ENCODE measurements at places on chromosomes 2 and 18.
A peak's percentile ranks its signal among the peaks of the same experiment; 100 is the strongest.

GRCh38 chr18:11224153-11224552, 74.8 kb upstream of the PIEZO2 start:
- DNase-seq: no peak

GRCh38 chr2:181354626-181355025, 102.6 kb upstream of the ITGA4 start:
- DNase-seq: no peak

DNA sequence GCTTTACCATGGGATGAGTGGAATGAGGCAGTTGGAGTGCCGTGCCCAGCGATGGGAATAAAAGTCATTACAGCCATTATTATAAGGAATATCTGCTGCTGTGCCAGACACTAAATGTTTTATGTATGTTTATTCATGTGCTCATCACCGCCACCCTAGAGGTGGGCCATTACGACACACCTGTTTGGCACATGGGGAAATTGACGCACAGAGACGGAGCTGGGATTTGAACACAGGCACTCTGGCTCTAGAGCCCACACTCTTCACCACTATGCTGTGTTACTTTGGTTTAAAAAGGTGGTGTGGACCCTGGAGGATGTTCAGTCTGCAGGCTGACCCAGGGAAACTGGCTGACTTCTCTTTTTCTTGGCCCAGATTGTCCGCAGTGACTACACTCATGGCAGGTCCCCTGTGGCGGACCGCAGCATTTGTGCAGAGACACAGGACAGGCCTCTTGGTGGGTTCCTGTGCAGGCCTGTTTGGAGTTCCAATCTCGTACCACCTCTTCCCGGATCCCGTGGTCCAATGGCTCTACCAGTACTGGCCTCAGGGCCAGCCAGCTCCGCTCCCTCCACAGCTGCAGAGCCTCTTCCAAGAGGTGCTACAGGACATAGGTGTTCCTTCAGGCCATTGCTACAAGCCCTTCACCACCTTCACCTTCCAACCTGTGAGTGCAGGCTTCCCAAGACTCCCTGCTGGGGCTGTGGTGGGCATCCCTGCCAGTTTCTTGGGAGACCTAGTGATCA, 1.6 kb downstream of the TMEM177 start:
- no peak for DNase-seq

- no peak for DNase-seq
These were observed 29.9 kb downstream of the DAPL1 start for GRCh38 chr2:158825021-158825420.

- no peak for DNase-seq
These were observed 15.1 kb upstream of the BOD1L2 start for GRCh38 chr18:57131782-57132181.

DNA sequence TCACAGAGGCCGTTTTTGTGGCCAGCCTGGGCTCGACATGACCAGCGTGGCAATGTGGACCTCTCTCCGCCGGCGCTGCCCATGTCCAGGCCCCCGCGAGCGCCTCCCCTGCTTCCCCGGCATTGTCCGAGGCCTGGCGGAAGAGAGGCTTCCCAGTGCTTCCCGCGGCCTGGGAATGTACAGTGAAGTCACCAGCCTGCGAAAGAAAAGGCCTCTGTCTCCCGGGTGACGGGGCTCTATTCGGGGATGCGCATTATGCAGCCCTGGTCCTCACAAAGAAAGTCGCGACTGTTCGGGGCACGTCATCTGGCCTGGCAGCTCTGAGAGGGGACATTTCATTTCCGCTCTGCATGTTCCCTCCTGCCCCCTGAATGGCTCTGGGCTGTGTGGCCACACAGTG, 109.2 kb upstream of the AGAP1 start:
- DNase-seq: no peak

DNA sequence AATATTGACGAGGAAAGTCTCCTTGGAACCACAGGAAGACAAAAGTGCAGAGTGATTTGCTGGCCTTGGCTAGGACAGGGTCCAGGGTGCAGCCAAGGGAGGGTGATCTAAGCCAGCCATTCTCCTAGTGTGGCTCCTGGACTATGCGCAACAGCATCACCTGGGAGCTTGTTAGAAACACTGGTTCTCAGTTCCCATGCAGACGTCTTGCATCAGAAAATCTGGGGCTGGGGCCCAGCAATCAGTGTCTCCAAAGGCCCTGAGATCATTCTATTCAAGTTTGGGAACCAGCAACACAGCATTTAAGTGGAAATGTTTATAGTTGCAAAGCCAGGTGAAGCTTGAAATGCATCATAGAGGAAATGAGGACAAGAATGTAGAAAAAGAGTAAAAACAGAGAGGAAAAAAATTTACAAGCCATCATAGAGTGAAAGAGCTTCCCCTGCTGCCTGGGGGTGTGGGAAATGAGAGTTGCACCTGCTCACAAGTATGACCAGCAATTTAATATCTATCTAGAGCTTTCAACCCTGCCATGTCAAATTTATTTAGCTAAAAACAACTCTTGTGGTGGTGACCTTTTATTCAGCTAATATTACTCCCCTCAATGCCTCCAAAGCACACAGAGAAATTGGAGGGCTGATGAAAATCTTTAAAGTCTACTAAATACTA, 54.4 kb upstream of the SEC11C start:
- no peak for DNase-seq

GRCh38 chr18:31943878-31944816, 1.2 kb upstream of the TRAPPC8 start:
- peak; percentile 31 for DNase-seq

- DNase-seq: no peak
These were observed 113.4 kb downstream of the EIPR1 start for GRCh38 chr2:3264010-3264744.

GRCh38 chr2:233917116-233917515, at the start of gene TRPM8:
TSS of gene TRPM8 (plus strand) at chr2:233917373. CDS start at chr2:233926538, 9,165 bp downstream.
- no peak for DNase-seq

DNA sequence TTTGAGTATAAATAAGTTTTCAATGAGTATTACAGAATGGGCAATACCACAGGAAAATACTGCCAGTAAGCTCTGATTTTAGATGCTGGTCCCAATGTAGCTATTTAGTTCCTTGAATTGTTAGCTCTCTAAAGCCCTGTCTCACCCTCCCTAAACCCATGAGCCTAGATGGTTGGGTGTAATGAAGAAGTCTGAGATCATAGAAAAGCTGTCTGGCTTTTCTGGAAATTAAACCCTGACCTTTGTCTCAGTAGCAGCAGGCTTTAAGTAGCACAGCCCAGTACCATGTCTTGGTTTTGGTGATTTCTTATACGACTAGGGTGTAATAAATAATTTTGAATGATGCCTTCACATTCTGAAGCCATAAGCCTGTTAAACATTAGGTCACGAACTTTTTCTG, 55.3 kb downstream of the TMEM200C start:
- DNase-seq: no peak

GRCh38 chr2:19356545-19357401, 1.6 kb downstream of the OSR1 start:
- no peak for DNase-seq

DNA sequence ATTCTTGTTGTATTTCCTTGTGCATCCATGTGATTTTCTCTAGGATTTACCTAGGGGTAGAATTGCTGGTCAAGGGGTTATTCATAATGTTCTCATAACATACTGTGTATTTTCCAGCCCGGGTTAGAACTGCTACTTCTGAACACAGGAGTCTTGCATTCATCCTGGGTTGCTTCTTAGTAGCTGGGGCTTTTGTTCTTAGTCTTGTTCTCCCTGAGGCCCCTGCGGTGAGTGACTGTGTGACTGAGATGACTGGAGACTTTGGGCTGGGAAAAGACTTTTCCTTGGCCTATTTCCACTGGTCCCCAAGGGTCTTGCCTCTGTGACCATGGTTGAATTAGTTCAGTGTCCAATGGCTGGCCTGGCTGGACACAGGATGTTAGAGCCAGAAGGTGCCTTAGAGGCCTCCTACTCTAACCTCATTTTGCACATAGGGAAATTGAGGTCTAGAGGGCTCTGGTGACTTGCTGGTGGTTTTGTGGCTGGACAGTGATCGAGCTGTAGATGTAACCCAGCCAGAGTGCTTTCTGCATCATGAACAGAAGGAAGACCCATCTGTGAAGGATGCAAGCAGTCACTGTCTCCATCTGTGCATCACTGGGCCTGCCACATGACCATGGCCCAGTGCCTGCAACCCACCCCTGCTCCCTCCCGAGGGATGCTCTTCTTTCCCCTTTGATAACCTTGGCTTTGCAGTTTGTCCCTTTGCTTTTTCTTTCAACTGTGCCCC, 233.3 kb downstream of the FHOD3 start:
- DNase-seq: no peak

DNA sequence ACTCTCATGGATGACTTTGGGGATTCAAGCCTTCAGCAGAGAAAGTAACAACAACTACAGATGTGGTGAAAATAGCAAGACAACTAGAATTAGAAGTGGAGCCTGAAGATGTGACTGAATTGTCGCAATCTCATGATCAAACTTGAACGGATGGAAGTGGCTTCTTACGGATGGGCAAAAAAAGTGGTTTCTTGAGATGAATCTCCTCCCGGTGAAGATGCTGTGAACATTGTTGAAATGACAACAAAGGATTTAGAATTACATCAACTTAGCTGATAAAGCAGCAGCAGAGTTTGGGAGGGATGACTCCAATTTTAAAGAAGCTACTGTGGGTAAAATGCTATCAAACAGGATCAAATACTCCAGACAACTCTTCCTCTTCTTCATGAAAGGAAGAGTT, 43.1 kb downstream of the AAK1 start:
- no peak for DNase-seq

- DNase-seq: no peak
These were observed 207.1 kb upstream of the SLC14A2 start for GRCh38 chr18:45408218-45408617.

DNA sequence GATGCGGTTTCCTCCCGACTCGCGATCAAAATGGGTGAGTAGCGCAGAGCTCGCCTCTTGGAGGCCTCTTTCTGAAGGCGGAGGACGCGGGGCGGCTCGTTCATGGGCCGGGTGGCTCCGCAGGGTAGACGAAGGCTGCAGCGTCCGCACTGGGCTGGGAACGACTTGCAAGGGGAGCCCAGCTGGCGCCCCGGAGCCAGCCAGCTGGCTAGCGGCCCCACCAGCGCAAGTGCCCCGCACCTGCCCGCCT, 328 bp upstream of the PASK start:
- no peak for DNase-seq

- no peak for DNase-seq
These were observed 266.1 kb upstream of the KLHL29 start for GRCh38 chr2:23118894-23119293.

- DNase-seq: no peak
These were observed 4.2 kb downstream of the ZNF516 start for GRCh38 chr18:76490670-76491472.

DNA sequence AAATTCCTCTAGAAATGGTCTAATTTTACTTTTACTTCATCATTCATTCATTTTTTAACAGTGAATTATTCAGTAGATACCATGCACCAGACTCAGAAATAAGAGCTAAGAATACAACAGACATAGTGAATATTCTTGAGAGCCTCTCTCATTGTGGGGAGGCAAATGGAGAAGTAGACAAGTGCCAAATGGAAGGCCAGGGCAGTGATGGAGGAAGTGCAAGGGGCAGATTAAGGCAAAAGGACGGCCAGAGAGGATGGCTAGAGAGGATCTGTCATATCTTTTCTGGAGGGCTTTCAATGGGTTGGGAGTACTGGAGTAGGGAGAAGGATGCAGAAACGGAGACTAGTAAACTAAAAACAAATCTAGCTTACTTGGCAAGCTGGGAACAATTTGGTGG, 19.0 kb upstream of the RMDN2 start:
- no peak for DNase-seq

DNA sequence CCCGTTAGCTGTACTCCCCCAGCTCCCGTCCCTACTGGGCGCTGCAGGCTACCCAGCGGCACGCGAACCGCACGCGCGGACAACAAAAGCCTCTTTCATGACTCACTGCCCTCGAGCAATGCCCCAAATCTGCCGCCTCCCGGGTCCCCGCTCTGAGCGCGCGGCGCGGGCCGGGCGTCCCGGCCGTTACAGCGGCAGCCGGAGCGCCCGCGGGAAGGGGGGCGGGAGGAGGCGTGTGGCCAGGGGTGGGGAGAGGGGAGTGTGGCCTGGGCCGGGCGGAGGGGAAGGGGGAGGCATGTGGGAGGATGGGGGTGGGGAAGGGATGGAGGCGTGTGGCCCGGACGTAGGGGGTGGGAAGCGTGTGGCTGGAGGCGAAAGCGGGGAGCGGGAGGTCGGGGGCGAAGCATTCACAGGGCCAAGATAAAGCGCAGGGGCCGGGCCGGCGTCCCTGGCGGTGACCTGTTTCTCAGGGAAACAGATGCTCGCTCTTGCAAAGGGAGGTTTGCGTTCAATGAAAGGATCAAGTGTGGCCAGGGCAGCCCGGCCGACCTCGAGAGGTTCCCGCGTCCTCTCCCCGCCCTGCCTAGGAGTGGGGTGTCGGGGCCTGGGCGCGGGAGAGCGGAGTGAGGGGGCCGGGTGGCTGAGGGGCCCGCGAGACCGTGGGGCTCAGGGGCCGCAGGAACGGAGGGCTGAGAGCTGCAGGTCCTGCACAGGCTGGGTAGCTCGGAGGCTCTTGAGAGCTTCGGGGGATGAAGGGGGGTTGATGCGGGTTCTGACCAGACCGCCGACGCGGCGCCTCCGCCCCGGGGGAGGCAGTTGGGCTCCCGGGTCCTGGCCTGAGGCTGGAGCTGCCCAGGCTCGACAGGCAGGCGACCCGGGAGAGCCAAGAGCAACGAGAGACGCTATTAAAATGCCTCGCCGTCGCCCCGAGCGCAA, 3.5 kb upstream of the NEUROD1 start:
- no peak for DNase-seq
